Bone marrow (tissue), 2 donors: ENCODE measurements at places on chromosomes 3 and 15.

- no peak for DNase-seq
Observed at GRCh38 chr3:177337541-177338331, 140.5 kb upstream of the TBL1XR1 start.

GRCh38 chr3:4492208-4493013, 737 bp upstream of the ITPR1 start:
- DNase-seq: no peak

DNA sequence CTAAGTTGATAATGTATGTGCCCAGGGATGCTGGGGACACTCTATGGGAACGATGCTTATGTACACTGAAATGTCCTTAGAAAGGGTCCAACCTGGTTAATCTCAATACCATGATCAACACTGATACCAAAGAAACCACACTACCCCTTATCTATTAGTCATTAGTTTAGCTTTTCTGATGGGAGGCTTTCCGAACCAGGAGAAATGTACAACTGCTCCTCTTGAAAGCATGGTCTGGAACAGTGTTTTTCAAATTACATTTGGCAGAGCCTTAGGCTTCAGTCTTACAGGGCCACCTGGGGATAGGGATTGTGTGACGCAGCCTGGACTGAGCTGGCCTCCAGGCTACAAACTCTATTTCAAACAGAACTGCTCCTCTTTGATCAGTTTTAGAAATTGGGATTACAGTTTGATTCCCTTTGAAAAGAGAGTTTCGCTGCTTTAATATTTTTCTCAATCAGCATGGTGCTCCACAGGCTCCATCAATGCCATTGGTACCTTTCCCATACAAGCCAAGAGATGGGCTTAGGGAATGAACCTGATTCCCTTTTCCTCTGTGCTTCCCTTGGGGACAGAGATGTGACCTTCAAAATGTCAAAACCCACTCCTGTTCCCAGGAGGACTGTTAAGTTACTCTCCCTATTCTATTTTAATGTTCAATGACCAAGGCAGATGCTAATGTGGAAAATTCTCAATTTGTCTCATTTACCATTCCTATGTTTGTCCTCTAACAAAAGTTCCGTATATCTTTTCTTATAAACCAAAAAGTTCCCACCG, 296.0 kb upstream of the ADAMTS9 start:
- no peak for DNase-seq

DNA sequence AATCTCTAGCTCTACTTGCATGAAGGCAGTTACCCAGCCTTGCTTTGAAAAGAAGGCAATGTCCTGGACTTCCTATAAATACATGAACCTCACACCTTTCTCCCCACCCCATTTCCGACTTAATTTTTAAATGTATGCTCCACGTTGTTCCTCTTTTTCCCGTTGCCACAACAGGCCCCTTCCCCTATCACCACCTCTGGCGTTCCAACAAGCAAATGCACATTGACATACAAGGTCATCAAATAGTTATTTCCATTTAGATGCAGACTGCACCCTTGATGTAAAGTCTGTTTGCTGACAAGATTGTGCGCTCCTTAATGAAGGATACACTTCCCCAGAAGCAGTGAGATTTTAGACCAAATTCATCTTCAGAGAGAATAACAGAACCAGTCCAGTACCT, 260.7 kb upstream of the UMPS start:
- no peak for DNase-seq

DNA sequence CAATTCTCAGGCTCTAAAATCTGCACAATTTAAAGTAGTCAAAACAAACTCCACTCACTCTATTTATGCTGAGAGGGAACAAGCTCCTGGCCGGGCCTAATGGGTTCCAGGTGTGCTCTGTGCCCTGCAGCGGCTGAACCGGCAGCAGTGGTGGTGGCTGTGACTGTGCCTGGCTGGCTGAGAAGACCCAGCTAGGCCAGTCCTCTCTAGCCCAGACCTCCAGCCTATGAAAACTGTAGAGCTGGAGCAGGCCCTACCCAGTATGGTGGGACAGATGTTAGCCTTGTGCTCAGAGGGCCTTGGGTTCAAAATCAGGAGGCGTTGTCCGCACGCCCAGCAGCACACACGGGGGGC, 37.0 kb downstream of the EPHB3 start:
- no peak for DNase-seq

GRCh38 chr15:65332391-65333147, 28.1 kb downstream of the RNU5B-1 start:
- DNase-seq: no peak

- DNase-seq: no peak
Observed at GRCh38 chr3:133663569-133664313, 2.0 kb upstream of the TOPBP1 start.

DNA sequence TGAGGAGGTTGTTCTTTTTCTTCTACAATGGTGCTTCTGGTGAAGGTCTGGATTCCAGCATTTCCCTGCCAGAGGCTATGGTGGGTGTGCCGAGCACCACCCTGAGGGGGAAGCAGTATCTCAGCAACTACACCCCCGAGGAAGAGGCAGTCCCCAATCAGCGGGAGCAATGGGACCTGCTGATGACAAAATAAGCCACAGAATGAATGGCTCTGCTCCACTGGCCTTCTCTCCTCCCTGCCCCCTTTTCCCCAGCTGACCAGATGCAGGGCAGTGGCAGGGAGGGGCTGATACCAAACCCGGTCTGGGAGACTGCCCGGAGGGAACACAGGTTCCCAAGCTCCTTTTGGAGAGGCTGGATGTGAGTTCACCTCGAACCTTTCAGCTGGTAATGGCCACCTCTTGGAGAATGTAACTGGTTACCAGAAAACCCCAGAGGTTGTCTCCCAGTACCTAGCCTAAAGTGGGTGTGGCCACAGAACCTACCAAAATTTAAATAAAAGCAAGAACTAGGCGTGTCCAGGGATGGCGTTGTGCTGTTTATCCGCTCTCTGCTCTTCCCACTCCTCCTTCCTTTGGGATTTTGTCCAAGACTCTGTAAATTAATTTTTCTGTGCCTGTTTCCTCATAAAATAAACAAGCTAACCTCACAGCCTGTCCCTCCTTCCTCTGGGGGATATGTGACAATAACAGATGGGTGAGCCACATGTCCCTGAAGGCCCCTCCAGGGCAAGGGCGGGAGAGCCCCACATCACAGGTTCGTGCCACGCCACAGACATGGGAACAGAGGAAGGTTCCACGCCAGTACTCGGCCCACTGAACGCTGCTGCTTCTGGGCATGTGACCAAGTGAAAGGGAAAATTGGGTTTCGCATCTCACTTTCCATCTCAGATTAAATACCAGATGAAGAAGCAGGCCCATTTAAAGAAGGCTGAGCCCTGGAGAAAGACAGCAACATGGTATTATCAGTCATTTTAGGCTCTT, 35.1 kb upstream of the SPTBN5 start:
- DNase-seq: no peak

GRCh38 chr3:65749066-65749465, 289.7 kb downstream of the MAGI1 start:
- DNase-seq: no peak

DNA sequence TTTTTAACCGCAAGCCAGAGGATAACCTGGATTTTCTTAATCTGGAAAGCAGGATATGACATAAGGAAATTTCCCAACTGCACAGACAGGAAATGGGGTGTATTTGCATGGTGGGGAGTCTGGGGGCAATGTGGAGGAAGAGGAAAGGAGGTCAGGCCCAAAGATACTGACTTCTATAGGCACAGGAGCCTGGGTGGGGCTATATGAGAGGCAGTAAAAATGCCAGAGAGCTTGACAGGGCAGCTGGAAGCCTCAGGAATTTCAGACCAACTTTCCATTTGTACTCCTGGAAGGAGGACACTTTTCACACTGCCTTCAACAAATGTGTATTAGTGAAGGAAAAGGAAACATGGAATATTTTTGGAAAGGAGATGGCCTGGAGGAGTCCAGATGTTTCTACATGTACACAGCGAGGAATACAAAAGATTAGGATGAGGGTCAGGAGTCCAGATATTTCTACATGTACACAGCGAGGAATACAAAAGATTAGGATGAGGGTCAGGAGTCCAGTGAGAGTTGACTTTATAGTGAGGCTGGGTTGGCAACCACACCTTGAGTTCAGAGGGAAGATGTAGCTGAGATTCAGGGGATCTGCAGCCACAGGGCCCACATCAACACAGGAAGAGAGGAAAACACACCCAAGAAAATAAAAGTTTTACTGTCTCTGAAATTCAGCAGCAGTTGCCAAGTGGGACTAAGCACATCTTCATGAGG, 111.9 kb upstream of the PTPRG start:
- no peak for DNase-seq

DNA sequence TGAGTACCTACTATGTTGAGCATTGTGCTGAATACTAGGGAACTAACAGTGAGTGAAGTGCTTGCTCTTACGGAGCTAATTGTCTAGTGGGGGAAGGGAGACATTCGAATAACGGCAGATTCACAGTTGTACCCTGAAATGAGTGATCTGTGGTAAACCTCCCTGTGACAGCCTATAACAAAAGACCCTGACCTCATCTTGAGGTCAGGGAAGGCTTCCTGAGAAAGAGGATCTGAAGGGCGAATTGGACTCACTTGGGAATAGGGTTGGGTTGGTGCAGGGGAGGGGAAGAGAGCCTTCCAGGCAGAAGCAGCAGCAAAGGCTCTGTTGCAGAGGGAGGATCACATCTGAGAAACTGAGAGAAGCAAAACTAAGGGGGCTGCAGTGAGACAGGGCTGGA, 13.2 kb downstream of the HPS3 start:
- no peak for DNase-seq

- DNase-seq: no peak
Observed at GRCh38 chr15:31309893-31310606, 16.6 kb upstream of the KLF13 start.

GRCh38 chr3:195227871-195228270, 43.1 kb downstream of the XXYLT1 start:
- DNase-seq: no peak

DNA sequence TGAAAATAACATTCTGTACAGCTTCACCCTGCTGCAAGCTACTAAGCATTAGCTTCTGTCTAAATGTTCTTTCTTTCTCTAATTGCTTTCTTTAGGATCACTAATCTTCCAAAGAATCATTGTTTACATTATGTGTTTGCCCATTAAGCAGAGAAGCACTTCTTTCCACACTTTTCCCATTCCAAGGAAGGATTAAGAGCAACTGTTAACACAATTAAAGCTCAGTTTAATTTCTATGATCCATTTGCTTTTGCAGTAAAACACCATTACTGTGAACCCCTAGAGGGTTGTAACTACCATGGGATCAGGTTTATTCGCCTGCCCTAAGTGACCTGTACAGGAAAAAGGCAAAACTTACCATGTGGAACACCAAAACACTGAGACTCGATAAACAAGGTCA, 125.8 kb upstream of the ZNF385D start:
- DNase-seq: no peak

- DNase-seq: no peak
Observed at GRCh38 chr3:123628996-123629746, 44.3 kb upstream of the HACD2 start.

- DNase-seq: no peak
Observed at GRCh38 chr15:60320365-60320764, 77.4 kb downstream of the ANXA2 start.

GRCh38 chr3:173429527-173429926, 32.0 kb downstream of the NLGN1 start:
- DNase-seq: no peak

GRCh38 chr3:171177056-171177455, 150.5 kb upstream of the SLC2A2 start:
- no peak for DNase-seq
